ENCODE measurements at places on chromosomes 7 and 10.

DNA sequence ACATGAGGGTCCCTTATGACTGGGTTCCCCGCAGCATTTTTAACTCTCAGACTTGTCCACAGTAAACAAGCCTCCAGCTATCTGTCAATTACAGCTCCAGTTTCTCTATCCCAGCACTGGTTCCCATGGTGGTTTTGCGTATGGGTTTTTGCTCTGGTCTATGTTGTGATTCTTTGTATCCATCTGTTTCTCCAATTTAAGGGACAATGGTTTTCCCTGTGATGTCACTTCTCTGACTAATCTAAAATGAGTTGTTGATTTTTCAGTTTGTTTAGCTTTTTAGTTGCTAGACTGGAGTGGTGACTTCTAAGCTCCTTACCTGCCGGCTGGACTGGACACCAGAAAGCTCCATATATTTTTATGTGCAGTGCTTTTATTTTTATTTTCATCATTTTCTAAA, 303.7 kb downstream of the INHBA start:
- no peak for DNase-seq

DNA sequence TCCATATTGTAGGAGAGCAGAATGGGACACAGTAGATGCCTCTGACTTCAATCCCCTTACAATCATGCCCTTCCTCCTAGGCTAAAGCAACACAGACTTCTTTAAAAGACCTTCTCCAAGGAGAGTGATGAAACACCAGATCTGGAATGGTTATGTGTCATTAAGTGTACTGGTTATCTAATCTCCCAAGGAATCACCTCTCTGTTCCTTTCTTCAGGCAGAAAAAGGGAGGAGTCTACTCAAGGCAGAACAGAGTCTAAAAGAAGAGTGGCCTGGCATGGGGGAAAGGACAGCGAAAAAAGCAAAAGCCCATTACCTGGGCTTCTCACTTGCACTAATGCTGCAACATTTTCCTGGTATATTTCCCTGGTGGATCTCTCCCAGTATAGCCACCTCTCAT, 2.9 kb downstream of the ELMO1 start:
- no peak for DNase-seq

DNA sequence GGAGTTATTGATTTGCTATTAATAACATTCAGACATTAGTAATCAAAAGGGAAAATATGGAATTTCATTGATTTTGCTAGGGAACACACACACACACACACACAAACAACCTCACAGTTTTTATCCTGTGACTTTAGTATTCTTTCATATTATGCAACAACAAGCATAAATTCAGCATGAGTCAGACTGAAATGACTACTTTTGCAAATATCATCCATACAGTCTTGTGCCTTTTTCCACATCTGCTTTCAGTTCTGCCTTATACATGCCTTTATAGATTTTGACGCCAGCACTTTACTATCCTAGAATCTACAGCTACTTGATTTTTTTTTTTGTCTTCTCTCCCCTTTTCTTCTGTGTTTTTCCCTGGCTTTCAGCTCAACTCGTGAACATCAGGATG, 975.8 kb upstream of the LRRTM3 start:
- peak; percentile 58 for DNase-seq

GRCh38 chr10:123146894-123147634, 872 bp upstream of the HMX2 start:
- no peak for DNase-seq

DNA sequence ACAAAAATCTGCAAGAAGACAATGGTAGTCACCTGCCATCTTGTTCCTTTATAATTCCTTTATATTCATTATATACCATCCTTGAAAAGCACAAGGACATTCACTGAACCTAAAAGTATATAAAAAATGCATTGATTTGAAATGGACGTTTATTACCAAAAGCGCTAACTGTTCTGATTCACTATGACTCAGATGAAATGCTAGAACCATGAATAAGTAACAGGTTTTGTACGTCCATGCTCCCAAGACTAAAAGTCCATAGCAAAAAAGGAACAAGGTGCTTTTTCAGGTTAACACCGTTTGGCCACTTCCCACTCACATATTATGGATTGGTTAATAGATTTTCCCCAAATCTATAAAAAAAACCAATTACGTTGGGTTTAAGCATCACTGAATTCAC, 109.4 kb downstream of the PPP1R17 start:
- DNase-seq, result no peak

DNA sequence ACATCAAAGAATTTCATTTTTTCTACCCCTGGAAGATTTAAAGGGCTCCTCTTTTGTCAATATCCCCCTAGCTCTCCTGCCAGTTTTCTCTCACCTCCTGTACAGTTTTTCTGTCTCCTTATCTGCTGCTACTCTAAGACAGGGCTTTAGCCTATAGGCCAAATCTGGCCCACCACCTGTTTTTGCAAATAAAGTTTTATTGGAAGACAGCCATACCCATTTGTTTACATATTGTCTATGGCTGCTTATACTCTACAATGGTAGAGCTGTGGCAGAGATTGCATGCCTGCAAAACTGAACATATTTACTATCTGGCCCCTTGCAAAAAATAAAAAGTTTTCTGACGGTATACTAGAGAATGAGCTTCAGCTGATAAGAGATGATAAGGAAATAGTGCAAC, 37.4 kb upstream of the GARS1 start:
- DNase-seq, result no peak

DNA sequence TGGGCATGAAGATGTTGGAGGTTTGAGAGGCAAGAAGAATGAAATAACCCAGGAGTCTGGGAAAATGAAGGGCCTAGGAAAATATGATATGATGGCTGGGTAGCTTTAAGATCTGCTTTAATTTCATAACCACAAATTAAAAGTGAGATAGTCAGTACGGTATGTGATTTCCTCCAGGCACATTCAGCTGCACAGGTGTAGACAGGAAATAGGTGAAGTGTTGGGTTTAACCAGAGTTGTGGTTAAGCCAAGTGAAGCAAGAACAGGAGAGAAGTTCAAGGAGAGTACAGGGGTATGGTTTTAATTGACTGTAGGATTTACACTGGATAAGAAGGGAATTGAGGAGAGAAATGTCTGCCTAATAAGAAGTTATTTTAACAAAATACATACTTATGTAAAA, 2.6 kb downstream of the PNLIPRP3 start:
- no peak for DNase-seq

- DNase-seq, result no peak
Observed at GRCh38 chr7:7706101-7706511, 12.3 kb downstream of the RPA3 start.

DNA sequence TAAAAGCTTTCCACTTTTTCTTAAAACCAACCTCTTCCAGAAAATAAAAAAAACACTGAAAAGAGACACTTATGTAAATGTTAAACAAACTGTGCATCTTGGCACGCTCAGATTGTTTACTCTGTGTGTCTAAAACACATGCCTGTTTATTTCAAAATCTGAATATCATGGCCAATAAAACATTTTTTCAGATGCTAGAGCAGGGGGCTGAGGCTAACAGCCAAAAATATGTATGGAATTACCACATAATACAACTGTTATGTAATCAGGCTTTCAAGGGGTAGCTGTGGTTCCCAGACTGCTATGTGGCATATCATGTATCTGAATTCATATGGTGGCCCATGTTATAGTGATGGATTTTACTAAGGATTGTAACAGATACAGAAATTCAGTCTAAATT, 130.4 kb downstream of the HIBADH start:
- peak; percentile 40 for DNase-seq

- no peak for DNase-seq
Observed at GRCh38 chr10:127119936-127120335, 76.5 kb downstream of the INSYN2A start.

DNA sequence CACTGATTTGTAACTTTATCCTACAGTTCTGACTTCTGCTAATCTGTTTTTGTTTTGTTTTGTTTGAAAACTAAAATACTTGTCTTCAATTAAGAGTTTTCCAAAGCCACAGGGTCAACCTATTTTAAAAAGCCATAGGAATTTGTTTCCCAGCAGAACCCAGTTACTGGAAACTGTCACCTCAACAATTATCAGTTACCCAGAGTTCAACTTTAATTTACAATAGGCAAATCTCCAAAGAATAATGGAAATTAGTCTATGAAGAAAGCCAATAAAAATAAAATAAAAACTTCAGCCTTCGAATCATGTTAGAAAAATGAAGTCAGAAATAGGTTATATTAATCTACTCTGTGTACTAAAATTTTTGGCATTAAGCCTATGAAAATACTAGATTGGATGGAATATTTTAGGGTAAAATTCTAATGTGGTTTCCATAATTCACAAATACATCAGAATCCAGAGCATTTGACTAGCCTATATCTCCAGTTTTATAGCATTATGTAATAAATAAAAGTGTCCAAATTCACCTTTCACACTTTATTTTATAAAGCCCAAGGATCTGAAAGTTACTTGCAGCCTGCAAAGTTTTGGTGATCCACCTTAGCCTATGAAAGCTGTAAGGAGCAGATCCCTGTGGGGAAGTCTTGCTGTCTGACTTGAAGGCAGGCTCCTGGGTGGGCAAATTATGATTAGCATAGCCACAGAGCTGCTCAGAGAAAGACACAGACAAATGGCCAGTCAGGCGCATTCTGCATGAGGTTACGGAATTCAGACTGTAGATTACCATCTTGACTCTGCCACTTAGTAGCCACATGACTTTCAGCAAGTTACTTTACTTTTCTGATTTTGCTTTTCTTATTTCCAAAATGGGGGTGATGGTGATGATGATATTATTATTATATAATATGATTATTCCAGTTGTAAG, 250.0 kb upstream of the HGF start:
- peak; percentile 21 for DNase-seq

GRCh38 chr7:17948526-17949238, 8.4 kb upstream of the SNX13 start:
- DNase-seq, result no peak

DNA sequence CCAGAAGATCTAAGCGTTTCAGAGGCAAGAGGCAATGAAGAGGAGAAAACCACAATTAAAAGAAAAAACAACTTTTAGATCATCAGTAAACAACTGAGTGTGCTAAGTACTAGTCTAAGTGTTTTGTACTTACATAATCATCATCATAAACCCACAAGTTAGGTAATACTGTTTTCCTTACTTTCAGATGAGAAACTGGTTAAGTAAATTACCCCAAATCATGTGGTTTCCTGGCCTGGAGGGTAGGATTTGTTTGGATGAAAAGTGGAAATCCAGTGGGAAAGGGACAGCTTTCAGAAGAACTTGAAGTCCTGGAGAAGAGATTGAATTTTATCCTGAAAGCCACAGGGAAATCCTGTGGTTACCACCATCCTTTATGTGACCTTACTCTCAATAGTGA, 463.3 kb downstream of the LRMDA start:
- DNase-seq, result no peak

GRCh38 chr10:51010977-51011376, 63.3 kb upstream of the PRKG1 start:
- DNase-seq, result peak; percentile 53

GRCh38 chr10:116720668-116721546, 21.5 kb downstream of the HSPA12A start:
- no peak for DNase-seq

DNA sequence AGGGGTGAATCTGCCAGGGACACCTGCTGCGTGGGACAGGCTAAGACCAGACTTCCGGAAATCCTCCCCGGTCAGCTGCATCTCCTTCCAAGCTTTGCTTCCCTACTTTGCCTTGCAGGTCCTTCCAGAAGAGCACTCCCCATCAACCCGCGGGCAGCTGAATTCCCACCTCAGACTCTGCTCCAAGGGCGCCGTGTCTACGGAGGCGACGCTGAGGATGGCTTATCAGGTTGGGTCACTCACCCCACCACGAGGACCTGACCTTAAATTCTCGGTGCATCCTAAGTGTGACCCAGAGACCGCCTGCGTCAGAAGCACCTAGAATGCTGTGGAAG, 78.9 kb upstream of the KMT2C start:
- DNase-seq, result no peak

DNA sequence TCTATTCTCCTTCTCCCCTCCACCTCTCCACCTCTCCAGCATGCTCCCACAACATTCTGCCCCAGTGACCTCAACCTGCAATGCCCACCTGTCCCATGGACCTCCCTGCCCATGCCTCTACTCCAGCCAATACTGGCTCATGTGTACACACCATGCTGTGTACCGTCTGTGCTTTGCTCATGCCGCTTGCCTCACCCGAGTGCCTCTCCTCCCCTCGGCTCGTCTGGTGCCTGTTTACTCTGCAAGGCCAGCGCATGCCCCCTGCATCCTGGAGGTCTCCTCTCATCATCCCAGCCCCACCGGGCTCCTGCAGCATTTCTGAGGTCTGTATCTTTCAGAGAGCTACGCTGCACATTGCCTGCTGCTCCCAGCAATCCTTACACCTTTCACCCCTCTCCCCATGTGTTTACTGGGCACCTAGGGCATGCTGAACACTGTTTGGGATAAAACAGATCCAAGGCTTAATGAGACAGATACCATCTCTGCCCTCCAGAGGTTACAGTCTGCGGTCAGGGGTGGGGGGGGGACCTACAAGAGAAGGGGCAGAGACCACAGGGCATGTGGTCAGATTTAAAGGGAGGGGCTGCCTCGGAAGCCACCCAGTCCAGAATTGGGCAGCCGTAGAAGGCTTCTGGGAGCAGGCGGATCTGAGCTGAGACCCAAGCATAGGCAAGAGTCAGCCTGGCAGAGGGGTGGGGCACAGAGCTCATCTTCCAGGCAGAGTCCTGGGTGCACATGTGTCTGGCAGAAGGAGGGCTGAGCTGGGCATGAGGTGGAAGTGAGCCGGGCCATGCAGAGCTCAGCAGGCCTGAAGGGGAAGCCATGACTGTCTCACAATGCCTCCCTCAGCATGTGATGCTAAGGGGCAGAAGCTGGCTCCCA, 29.6 kb upstream of the PSAP start:
- DNase-seq, result no peak

DNA sequence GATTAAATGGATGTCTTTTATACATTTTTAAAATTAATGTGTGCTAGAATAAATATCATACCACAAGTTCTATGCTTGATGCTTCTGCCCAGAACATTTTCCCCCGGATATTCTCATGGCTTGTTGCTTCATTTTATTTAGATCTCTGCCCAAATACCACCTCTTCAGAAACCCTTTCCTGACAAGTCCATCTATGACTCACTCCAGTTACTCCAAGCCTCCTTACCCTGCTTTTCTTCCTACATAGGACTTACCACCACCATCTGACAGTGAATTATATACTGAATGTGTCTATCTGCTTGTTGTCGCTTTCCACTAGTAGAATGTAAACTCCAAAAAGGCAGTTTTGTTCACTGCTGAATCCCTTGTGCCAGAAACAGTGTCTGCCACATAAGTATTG, 19.1 kb upstream of the ERVW-1 start:
- DNase-seq, result peak; percentile 29

DNA sequence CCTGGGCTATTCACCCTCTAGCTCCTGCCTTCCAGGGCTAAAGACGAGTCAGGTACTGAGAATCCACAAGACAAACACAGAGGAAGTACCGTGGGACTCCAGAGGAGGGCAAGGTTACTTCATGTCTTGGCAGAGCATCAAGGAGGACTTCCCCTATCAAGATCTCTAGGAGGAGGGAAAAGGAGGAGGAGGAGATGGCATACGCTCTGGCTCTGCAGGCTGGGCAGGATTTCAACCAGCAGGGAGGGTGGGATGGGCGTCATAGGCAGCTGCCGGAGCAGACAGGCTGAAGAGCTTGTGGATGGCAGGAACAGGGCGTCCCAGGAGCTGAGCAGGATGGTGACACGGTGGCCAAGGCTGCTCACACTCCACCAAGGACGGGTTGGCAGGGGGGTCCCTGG, 21.3 kb downstream of the MDH2 start:
- peak; percentile 92 for DNase-seq

- DNase-seq, result no peak
Observed at GRCh38 chr7:16317406-16317805, 103.9 kb downstream of the CRPPA start.

All from fibroblast of skin of back (primary cell).